ENCODE measurements at places on chromosomes 1 and 21. TPM values are rescaled to one million over a fixed set of nuclear protein-coding genes. Genes with fewer than 3 reads are reported as not detected.

Gene PIGK
- polyA plus RNA-seq = 23.2 TPM

Gene BLACAT1
- not detected for polyA plus RNA-seq

Gene FUBP1
- 86.3 TPM for polyA plus RNA-seq

Gene NUAK2
- 3.4 TPM for polyA plus RNA-seq

Gene SPRR1B
- polyA plus RNA-seq = not detected

Gene SLC16A4
- 0.87 TPM for polyA plus RNA-seq

Gene HENMT1
- 1.9 TPM for polyA plus RNA-seq

Gene SASS6
- polyA plus RNA-seq = 3.3 TPM

Gene NID1
- polyA plus RNA-seq = 52.1 TPM

Gene ASPM
- polyA plus RNA-seq = 3.4 TPM

Gene MRPL24
- polyA plus RNA-seq = 77.7 TPM

Gene ZNF691
- polyA plus RNA-seq = 18.6 TPM

Gene RIIAD1
- 1.1 TPM for polyA plus RNA-seq

Gene OR2T35
- polyA plus RNA-seq = not detected

Gene TP73
- polyA plus RNA-seq = 0.87 TPM

Gene MYCL
- polyA plus RNA-seq = 3.9 TPM

Gene MAP3K6
- 17.8 TPM for polyA plus RNA-seq

Gene C1orf94
- polyA plus RNA-seq = not detected

Gene CA14
- polyA plus RNA-seq = 133 TPM

Gene HNRNPU
- polyA plus RNA-seq = 345 TPM

Gene ECM1
- polyA plus RNA-seq = 2.9 TPM

Gene IGFN1
- not detected for polyA plus RNA-seq

Gene NTNG1
- polyA plus RNA-seq = not detected

Gene GRHL3
- polyA plus RNA-seq = not detected

Gene CNR2
- not detected for polyA plus RNA-seq

Gene TCHH
- polyA plus RNA-seq = not detected

Gene SYT6
- polyA plus RNA-seq = 0.44 TPM

Gene PSRC1
- 13.4 TPM for polyA plus RNA-seq

Gene MMEL1
- polyA plus RNA-seq = not detected

Gene CFHR4
- not detected for polyA plus RNA-seq

Gene RAD54L
- 5.9 TPM for polyA plus RNA-seq

Gene LRRC38
- not detected for polyA plus RNA-seq

Gene FRRS1
- 1.2 TPM for polyA plus RNA-seq

Gene HSPA6
- not detected for polyA plus RNA-seq

Gene SLC44A3
- polyA plus RNA-seq = 1.1 TPM

Gene GJA8
- not detected for polyA plus RNA-seq

Gene OR2L2
- polyA plus RNA-seq = not detected

Gene ADORA3
- polyA plus RNA-seq = not detected

Gene FBXO44
- 57.0 TPM for polyA plus RNA-seq

Gene ACKR1
- polyA plus RNA-seq = not detected

Gene UBE2U
- 0.66 TPM for polyA plus RNA-seq

Gene MATN1
- 1.4 TPM for polyA plus RNA-seq

Gene LCE3E
- polyA plus RNA-seq = not detected

Gene HSD3B2
- polyA plus RNA-seq = not detected

Gene KPRP
- not detected for polyA plus RNA-seq

Gene DIRAS3
- polyA plus RNA-seq = 12.3 TPM

Gene OR10J1
- not detected for polyA plus RNA-seq

Gene AMY1A
- polyA plus RNA-seq = not detected

Gene NBPF10
- polyA plus RNA-seq = 0.86 TPM

Gene IL19
- not detected for polyA plus RNA-seq

Gene FAM131C
- 21.3 TPM for polyA plus RNA-seq

Gene TFF3
- polyA plus RNA-seq = not detected

Gene CAPN8
- polyA plus RNA-seq = not detected

Gene GBP1
- 2.4 TPM for polyA plus RNA-seq

Gene NPHS2
- polyA plus RNA-seq = not detected

Gene TSPAN2
- polyA plus RNA-seq = 87.3 TPM

Gene NBPF3
- polyA plus RNA-seq = 8.1 TPM

Gene RAB29
- 15.2 TPM for polyA plus RNA-seq

Data from cardiac muscle cell (in vitro differentiated cells and primary cell).